ENCODE measurements at places on chromosomes 12 and 14.
A peak's percentile ranks its signal among the peaks of the same experiment; 100 is the strongest.

GRCh38 chr14:62097072-62097471 is 334.9 kb downstream of the SNAPC1 start:
- DNase-seq, result no peak

DNA sequence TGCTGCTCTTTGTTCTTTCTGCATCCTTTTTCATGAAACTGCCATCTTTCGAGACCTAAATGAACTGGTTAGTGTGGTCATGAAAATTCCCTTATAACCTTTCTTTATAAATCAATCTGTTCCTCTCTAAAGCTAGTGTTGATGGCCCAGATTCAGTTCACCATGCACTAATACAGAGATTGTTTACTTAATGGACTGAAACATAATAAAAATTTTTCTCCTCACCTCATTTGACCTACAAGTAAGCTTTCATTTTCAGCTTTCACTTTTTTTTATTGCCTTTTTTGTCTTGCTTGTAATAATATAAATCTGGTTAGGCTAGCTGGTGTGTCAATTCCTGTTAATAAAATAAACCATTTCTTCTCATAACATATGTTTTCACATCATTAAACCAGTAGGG is 183.8 kb downstream of the CCDC59 start:
- DNase-seq, result no peak

DNA sequence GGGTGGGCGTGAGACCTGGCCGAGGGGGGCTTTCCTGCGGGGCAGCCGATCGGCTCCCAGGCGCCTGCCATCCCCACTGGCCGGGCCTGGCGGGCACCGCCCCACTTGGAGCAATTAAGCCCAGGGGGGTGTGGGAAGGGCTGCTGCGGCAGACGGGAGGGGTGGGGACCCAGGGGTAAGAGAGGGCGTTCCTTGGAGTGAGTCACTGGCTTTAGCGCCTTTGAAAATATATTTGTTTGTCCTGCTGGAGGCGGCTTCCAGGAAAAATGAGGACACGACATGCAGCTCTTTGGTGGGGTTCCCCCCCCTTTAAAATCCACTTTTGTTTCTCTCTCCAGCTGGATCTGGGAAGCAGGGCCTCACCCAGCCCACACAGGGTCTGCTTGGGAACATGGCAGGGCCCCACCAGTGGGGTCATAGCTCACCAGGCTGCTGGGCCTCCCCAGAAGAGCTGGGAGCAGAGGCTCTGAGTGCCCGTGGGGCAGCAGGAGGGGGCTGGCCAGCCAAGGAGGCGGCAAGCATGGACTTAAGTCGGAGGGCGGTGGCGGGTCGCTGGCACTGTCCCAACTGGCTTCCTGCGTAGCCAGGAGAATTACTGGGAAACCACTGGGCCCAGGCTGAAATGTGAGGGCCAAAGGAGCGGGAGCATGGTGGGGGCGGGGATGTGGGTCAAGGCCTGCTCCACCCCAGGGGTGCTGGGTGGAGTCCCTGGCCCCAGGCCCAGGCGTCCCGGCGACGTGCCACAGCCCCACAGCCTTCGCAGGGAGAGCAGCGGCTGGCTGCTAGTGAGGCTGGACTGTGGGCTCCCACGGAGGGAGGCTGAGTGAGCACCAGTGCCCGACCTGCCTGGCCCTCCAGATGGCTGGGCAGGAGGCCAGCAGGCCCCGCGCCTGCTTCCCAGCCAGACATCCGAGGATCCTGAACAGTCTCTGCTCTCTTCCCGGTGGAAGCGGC is 128.0 kb downstream of the RFLNA start:
- peak; percentile 98 for DNase-seq

- no peak for DNase-seq
Observed at GRCh38 chr12:126518596-126519200, 1453.5 kb downstream of the AACS start.

DNA sequence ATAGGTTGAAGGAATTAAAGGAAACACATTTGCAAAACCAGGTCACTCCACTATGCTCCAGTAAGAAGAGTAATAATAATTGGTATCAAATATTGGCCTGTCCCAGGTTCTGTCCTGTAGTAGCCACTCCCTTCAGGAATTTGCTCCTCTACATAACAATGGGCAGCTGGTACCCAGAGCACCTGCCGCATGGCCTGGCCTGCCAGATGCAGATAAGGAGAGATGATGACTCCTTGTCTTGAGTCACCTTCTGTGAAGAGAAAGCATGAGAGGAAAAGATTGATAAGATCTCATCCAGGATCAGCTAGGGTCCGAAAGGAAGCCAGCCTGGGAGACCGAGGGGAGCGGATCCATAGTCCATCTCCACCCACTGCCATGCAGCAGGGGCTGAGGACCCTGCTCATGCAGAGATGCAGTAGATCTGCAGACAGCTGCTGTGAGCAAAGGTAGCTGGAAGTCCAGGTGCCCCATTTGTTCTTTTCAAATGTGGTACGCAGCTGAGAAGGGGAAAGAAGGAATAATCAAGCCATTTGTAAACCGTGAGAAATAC is 24.3 kb downstream of the VCPKMT start:
- no peak for DNase-seq

DNA sequence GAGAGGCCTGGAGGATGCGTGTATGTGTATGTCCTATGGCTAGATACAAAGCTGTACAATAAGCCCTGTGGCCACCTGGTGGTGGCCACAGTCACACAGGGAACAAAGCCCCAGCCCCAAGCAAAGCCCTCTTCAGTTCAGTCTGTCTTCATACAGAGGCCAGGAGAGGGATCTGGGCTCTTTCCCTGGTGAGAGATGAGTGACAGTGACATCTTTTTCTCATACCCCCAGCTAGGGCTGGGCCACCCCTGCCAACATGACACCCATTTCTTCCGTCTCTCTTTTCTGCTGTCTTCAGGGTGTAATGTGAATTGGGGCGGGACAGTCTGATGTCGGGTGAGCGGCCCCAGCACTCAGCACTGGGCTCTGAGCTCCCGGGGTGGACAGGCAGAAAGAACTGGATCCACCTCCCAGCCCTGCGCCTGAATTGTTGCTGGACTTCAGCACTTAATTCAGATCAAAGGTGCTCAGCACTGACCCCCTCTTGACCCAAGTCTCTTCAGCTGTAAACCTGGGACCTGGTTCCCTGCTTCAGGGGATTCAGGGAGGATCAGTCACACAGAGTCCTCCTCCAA is 59.8 kb downstream of the SERPINA3 start:
- DNase-seq, result no peak

DNA sequence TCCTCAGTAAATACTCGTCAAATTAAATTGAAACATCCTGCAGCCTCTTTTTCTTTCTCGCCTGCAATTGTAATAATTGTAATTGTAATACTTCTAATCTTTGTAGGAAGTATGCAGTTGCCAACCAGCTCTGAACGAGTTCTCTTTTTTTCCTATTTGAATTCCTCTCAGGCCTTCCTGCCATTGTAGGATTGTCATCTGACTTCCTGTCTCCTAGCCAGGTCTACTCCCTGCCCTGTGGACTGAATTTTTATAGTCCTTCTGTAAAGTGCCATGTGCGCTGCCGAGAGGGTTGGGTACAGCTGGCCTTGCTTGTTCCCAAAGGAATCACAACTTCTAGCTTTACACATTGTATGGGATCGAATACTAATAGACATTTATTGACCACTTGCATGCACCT is 183.3 kb downstream of the SSPN start:
- no peak for DNase-seq

- DNase-seq, result no peak
Observed at GRCh38 chr12:93856611-93857010, 179.4 kb downstream of the CRADD start.
